ENCODE measurements at places on chromosomes 3 and 15.

- DNase-seq: no peak
Observed at GRCh38 chr3:197103766-197104165, 74.1 kb upstream of the MELTF start.

- no peak for DNase-seq
Observed at GRCh38 chr3:99434190-99434589, 204.2 kb upstream of the COL8A1 start.

DNA sequence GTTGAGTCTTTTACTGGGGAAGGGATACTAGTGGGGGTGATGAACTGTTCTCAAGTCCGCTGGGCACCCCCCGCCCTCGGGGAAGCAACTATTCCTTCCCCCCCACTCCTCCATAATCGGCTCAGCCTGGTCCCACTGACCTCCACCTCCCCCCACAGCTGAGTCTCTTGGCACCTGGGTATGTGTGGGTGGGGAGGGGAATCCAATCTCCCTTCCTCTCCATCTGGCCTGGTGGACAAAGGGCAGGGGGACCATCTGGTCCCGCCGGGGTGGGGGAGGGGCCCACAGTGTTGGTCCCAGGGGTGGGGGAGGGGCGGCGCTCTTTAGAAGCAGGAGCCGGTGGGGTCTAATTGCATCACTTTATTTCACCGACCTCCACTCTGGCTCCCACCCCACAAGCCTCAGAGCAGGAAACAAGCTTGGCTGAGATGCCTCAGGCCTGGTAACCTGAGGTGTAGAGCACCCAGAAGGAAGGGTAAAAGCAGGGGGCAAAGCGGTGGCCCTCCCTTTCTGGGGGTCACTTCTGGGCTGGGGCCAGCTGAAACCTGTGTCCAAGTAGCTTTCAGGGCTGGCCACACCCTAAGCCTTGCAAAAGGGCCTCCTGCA is 1.0 kb upstream of the PCBP4 start:
- no peak for DNase-seq

DNA sequence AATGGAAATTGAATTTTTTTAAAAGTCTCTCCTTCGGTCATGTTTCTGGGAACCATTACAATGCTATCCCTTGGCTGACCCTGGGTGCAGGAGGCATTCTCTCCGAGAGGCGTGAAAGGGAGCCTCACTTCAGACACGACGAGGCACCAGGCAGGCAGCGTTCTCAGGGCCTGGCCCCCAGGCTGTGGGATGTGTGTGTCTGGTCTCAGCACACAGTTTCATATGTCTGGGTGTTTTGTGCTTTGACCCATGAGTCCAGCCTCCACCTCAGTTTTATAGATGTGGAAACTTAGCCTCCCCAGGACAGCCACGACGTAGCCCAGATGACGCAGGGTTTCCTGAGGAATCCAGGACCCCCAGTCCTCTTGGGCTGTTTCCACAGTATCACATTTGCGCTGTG is 34.0 kb downstream of the FGD5 start:
- no peak for DNase-seq

DNA sequence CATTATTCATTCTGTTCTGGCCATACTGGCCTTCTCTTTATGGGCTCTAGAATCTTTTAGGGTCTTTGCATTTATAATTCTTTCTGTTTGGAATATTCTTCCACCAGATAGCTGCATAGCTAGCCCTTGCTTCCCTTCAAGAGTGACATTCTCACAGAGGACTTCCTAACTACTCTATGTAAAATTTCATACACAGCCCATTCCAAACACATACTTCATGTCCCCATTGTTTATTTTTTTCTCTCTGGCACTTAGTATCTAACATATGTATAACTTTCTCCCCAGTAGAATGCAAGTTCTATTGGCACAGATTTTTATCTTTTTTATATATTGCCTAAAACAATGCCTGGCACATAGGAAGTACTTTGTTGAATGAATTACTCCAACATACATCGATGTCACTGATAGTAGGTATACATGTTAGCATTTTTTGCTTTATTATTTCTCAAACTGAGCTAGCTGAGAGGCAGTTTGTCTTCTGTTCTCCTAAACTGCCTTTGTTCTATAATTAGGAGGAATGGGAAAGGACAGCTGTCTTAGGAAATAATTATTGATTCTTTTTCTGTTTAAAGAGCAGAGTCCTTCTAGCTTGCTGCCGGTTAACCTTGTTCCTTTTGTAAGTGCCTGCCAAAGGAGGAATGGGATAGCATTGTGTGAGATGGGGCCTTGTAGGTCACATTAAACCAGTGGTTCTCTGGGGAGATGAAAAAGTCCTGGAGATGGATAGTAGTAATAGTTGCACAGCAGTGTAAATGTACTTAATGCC is 7.9 kb downstream of the FAM162A start:
- DNase-seq: no peak

GRCh38 chr15:35107122-35107521 is 22.0 kb upstream of the NANOGP8 start:
- no peak for DNase-seq

- DNase-seq: no peak
Observed at GRCh38 chr15:100330221-100330620, 11.6 kb downstream of the ADAMTS17 start.

- no peak for DNase-seq
Observed at GRCh38 chr3:121063628-121064027, 155.6 kb downstream of the STXBP5L start.

DNA sequence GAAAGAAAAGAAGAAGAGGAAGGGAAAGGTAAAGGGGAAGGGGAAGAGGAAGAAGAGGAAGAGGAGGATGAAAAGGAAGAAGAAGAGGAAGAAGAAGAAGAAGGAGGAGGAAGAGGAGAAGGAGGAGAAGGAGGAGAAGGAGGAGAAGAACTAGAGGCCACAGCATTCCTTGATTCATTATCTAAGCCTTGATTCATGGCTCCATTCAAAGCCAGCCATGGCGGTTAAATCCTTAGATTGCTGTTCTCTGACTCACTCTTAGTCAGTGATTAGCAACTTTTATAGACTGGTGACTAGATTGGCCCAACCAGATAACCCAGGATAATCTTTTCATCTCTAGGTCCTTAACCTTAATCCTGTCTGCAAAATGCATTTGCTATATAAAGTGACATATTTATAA is 47.6 kb downstream of the OSTN start:
- no peak for DNase-seq

GRCh38 chr15:70777170-70777926 is 14.0 kb upstream of the UACA start:
- no peak for DNase-seq

DNA sequence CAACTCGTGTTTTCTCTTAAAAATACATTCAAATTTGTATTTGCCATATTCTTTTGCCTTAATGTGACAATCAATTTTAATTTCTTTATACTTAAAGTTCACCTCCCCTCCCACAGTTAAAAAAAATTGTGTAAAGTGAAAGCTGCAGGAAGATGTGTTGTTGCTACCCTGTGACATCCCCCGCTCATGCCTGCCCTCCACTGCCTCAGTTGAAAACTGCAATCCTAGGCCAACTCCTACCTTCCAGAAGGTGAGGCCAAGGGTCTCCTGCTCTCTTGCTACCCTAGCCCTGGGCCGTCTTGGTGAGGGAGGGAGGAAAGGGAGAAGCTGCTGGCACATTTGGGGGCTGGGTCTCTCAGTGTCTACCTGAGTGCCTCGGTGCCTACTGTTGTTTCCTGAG is 57.0 kb upstream of the CMTM7 start:
- DNase-seq: no peak

DNA sequence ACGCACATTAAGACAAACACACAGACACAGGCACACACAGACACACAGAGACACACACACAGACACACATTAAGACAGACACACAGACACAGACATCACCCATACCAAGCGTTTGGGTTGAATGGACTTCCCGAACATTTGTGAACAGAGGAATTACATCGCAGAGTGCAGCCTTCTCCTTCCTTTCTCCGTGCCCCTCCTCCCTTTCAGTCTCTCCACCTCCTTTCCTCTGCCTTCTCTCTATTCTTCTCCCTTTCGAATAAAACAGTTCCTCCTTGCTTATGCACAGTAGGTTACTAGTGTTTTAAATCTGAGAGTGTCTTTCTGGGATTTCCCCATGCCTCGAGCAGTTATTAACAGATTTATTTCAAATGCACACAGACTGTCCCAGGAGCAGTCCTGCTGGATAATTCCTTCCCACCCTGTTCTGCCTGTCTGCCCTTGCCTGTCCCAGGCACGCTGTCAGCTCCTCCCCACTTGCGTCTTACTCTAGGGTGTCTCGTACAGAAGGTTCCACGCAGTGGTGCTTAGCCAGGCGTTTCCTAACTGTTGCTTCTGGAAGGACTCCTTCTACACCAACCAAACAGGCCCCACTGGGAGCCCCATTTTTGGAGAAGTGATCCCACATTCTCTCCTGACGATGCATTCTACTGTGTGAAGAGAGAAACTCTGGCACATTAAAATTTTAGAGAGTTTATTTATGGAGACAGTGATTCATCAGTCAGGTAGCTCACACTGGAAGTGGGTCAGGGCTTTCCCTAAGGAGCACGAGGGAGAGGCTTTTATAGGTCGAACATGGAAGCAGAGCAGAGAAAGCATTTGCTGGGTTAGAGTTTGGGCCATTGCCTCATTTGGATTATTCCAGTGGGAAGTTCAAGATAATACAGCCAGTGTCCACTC is 163.8 kb downstream of the SV2B start:
- no peak for DNase-seq

DNA sequence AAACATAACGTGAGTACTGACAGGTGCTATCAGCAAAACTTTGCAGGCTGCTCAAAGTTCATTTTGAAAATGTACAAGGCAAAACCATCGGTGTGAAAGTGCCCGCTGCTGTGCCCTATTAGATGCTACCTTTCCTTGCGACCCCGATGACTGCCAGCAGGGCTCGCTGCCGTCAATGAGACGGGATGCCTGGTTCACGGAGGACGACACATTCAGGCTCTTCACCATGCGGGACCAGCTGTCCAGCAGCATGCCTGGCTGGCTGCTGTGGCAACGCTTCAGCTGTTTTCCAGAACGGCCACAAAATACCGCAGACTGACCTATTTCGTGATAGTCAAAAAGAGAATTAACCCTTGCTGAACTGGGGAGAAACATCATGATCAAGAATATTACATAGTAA is 92.7 kb upstream of the OCA2 start:
- no peak for DNase-seq

DNA sequence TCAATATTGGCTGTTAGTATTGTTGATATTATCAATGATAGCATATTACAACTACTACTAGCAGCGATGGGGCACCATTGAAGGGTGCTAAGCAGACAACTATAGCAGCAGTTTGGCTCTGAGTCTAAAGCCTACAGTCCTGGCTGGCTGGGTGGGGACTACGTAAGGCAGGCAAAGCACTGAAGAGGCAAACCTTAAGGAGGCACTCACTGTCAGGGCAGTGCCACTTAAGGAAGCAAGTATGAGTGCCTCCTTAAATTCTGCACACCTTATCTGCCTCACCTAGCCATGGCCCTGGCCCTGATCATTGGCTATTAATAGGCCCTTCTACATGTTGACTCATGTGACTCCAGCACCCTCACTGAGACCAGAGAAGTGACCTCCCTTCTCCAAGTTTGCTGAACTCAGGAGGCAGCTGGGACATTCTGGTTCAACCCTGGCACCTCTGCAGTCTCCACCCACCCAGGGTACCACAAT is 20.6 kb downstream of the CDCP1 start:
- DNase-seq: no peak

DNA sequence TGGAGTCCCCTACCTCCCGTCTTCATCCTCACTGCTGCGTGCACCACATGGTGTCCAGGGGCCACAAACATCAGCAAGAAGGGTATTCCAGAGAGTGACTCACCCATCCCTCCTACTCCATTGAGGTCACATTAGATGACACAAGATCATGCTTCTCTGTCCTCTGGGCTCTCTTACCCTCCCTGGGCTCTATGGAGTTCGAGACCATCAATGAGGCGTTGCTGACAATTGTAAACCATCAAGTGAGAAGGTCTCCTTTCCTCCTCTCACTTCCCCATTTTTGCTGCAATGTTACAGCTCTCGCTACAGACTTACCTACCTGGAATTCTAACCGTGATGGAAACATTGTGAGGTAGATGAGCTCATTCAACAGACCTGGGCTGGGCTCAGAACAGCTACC is 51.7 kb downstream of the HMCES start:
- DNase-seq: no peak

DNA sequence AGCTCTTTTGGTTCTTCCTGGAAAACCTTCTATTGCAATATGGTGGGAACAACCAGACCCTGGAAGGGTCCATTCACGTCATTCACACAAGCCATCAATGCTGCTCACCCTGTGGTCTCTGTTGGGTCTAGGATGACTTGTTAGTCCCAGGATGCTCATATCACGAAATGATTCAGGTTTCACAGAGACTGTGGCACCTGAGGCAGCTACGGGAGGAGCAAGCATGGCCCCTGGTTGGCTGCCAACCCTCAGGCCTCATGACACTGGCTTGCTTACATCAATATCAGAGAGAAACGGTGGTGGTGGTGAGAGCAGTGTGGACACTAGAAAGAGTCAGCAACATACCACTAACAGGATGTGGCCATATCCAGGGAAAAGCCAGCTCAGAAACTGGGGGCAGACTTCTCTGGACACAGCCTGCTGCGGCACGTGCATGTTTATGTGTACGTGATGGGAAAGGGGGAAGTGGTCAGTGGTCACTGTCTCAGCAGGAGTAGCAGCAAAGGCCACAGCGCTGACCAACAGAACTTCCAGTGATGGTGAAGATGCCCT is 208.9 kb upstream of the ST8SIA2 start:
- DNase-seq: no peak

GRCh38 chr15:44738340-44738984 is 2.1 kb downstream of the TRIM69 start:
- DNase-seq: no peak

DNA sequence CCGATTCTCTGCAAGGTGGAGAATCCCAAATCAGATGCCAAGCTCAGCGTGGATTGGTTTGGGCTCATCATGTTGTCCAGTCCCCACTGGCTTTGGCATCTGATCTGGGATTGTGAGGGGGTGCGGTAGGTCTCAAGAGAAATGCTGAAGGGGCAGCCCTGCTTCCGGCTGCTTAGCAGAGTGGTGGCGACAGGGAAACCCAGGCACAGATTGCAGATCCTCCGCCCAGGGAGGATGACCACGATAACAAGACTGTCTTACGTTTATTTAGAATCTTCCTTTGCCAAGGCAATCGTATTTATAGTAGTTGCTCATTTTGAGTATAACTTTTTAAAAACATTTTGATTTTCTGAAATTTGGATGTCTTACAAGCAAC is 61.1 kb downstream of the SLC12A8 start:
- no peak for DNase-seq

DNA sequence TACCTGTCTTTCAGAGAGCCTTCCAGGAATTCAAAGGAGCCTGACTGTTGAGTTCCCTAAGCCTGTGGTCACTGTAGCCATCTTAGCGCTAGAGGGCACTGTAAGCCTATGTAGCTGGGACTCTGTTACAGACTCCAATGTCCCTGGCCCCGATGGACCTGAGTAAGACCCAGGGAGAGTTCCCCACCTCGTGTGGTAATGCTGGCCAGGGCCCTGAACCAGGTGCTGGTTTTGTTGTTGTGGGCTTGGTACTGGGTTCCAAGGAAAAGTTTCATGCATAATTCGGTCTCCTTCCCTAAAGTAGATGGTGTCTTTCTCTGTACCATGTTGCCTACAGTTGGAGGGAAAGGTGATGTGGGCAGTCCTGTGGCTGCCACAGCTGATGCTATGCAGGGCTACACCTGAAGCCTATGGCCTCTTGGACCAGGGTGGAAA is 32.4 kb downstream of the CDAN1 start:
- peak; percentile 30 for DNase-seq

GRCh38 chr3:119619094-119619493 is 21.4 kb downstream of the PLA1A start:
- DNase-seq: no peak
